ENCODE measurements at places on chromosomes 4 and X. TPM values are rescaled to one million over a fixed set of nuclear protein-coding genes. Genes with fewer than 3 reads are reported as not detected.
A peak's percentile ranks its signal among the peaks of the same experiment; 100 is the strongest.

DNA sequence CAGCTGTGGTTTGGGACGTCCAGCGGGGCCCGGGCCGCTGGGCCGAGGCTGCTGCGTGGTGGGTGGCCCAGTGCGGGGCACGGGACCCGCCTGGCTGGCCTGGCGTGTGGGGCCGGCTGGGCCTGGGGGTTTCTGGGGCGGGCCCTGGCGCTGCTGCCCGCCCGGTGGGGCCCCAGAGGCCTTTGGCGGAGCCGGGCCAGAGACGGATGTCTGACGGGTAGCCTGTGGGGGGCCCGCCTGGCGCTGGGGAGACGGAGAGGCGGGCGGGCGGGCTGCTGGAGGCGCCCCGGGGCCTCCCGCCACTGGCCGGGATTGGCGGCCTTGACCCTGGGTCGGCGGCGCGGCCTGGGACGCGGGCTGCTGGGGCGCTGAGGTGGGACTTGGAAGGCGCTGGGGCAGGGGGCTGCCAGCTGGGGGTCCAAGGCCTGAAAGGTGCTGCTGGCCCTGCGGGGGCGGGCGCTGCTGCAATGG, 8.1 kb upstream of the TIMP1 start:
- no peak for DNase-seq

GRCh38 chr4:6180841-6181631, 19.3 kb downstream of the JAKMIP1 start:
- no peak for DNase-seq

- DNase-seq = no peak
Measured at GRCh38 chr4:136643416-136643815, 888.9 kb downstream of the PCDH18 start.

- no peak for DNase-seq
Measured at GRCh38 chrX:49191574-49192011, 5.4 kb upstream of the PRICKLE3 start.

PF4V1 gene
- polyA plus RNA-seq = not detected

MND1 gene
- 16.5 TPM for polyA plus RNA-seq

- no peak for DNase-seq
Measured at GRCh38 chr4:13893211-13893610, 265.7 kb upstream of the BOD1L1 start.

PAGE2B gene
- polyA plus RNA-seq = not detected

GRCh38 chr4:24615977-24616376, 31.6 kb upstream of the DHX15 start:
- DNase-seq = no peak

GRCh38 chrX:6954836-6955235, 192.7 kb upstream of the STS start:
- no peak for DNase-seq

DNA sequence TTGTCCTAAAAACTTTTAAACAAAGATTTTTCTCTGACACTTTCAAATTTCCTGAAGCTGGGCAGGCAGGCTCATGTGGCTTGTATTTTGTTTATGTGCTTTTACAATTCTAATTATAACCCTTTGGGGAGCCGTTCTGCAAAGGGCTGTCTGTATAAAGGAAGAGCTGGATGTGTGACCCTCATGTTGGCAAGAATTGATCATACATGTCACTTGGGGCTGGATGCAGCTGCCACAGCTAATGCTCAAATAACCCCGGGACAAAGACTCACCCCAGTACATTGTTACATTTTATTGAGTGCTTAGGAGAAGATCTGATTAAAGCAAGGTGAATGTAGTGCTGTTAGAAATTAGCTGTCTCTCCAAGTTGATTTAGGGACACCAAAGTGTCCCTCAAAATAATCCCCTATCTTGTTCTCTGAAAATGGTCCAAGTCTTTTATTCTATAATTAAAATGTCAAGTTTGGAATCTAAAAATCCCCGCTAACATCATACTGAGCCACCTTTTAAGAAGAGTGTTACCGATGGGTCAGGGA, 13.0 kb upstream of the DAPP1 start:
- DNase-seq = no peak

NSUN7 gene
- 0.59 TPM for polyA plus RNA-seq

PJA1 gene
- polyA plus RNA-seq = 18.7 TPM

DNA sequence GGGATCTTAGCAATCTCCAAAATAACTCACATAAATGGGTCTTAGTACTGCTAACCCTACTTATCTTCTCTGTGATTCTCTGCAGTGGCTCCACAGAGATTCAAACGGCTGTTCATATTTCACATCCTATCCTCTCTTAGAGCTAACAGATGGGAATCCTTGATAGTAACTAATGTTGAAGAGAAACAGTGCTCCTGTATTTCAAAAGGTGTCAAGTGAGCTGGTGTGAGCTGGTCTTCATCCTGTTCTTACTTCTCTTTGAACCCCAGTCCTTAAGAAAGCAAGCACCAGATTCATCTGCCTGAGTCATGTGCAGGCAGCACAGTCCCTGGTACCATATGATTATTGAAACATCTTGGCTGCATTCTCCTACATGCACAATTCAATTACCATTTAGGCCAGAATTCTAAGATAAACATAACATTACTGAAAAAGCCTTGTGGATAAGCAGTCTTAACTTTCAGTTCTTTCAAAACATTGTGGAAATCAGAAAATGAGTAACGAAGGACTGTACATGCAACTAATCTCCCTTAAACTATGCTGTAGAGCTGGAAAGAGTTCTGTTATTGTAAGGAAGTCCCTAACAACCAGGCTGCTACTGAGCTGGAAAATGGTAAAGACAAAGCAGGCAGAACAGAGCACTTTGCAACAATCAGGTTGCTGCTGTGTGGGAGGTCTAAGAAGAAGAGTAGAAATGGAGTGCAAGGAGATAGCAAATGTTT, 153.1 kb downstream of the NPNT start:
- DNase-seq = no peak

- no peak for DNase-seq
Measured at GRCh38 chr4:111775556-111776297, 369.5 kb upstream of the FAM241A start.

DNA sequence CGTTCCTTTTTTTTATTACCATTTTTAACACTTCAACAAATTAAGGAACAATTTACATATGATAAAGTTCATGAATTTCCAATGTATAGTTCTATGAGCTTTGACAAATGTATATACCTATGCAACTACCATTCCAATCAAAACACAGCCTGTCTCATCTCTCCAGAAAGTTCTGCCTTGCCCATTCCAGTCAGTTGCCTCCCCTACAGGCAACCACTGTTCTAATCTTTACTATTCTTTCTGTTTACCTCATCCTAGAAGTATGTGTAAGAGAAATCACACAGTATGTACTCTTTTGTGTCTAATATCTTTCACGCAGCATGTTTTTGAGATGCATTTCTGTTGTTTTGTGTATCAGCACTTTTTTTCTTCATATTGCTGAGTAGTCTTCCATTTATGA, 224.9 kb downstream of the KIT start:
- no peak for DNase-seq

DNA sequence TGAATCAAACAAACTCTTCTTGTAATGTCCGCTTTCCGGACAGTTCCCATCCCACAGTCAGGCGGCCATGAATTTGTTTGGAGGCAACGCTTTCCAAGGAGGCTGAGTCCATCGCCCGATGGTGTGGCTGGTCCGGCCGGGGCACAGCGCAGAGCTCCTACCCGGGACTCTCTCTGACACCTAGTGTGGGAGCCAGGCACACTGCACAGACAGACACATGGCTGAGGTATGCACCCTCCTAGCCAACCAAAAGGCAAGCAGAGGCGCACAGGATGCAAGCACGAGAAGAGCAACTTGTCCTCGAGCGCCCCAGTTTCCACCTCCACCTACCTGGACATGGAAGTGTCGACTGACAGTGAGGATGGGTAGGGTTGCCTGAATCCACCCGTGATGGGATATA, 87.5 kb downstream of the LEF1 start:
- no peak for DNase-seq

DNA sequence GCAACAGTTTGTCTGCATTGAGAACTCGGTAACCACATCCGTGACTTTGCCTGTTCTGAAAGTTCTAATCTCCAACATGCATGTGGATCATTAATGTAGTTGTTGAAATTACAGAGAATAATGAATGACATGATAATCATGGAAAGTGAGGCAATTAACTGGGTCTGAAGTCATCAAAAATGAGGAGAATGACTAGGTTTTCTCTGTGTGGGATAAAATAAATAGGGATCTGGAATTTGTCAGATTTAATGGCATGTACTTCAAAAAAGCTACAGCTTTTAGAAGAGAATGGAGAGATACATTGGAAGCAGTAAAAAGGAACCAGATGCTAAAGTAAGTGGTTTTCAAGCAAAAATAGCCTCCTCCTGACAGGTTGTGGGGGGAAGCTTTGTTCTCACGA, 59.3 kb downstream of the AFM start:
- no peak for DNase-seq

DNA sequence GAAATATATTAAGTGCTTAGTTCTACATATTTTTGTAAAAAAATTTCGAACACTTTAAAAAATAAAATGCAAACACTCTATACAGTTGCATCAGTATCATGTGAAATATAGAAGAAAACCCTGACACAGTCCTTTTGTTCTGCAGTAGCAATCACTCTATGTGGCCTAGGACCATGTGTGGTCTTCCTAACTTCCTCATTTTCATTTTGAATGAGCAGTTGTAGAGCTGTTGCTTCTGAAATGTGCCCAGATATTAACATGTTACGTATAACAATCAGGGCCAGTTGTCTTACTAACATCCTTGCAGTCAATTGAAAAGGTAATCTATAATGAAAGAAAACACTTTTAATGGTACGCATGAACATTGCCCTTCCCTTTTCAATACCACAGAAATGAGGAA, 107.9 kb downstream of the ZNF827 start:
- no peak for DNase-seq

GRCh38 chr4:87049508-87049907, 114.7 kb downstream of the AFF1 start:
- DNase-seq = no peak

- DNase-seq = no peak
Measured at GRCh38 chrX:120334151-120334550, 22.9 kb upstream of the TMEM255A start.

GRCh38 chrX:12080265-12080664, 58.0 kb upstream of the FRMPD4 start:
- peak; percentile 6 for DNase-seq

- DNase-seq = no peak
Measured at GRCh38 chrX:13691841-13692371, 3.0 kb downstream of the RAB9A start.

GRCh38 chr4:7705593-7705992, 234.1 kb downstream of the AFAP1 start:
- DNase-seq = no peak

All from A549 (cell line).